Activated CD4-positive, CD25-positive, alpha-beta regulatory T cell treated with anti-CD3 and anti-CD28 coated beads, Interleukin-2, amount 50 U/mL, for 16 hours (primary cell): ENCODE measurements at places on chromosomes 6 and 20.

- DNase-seq: no peak
Measured at GRCh38 chr6:33672808-33673207, 38.7 kb downstream of the UQCC2 start.

DNA sequence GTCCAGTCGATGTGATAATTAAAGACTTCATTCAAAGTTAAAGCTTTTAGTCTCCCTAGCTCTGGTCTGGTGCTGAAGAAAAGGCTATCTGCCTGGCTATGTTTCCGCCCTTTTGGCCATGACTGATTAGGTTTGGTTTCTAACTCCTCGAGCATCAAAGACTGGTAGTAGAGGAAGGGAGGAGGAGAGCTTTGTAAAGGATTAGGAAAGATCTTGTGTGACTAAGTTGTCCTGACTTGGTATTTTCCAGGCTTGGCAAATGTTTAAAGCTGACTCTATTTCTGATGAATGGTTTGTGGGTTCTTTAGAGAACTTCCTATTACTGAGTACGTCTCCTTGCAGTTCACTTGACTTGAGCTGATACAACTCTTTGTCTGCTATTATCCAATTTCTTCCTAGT lies 312.9 kb downstream of the GJA1 start:
- no peak for DNase-seq

- DNase-seq: no peak
Measured at GRCh38 chr20:44004306-44004915, 89.8 kb downstream of the TOX2 start.

DNA sequence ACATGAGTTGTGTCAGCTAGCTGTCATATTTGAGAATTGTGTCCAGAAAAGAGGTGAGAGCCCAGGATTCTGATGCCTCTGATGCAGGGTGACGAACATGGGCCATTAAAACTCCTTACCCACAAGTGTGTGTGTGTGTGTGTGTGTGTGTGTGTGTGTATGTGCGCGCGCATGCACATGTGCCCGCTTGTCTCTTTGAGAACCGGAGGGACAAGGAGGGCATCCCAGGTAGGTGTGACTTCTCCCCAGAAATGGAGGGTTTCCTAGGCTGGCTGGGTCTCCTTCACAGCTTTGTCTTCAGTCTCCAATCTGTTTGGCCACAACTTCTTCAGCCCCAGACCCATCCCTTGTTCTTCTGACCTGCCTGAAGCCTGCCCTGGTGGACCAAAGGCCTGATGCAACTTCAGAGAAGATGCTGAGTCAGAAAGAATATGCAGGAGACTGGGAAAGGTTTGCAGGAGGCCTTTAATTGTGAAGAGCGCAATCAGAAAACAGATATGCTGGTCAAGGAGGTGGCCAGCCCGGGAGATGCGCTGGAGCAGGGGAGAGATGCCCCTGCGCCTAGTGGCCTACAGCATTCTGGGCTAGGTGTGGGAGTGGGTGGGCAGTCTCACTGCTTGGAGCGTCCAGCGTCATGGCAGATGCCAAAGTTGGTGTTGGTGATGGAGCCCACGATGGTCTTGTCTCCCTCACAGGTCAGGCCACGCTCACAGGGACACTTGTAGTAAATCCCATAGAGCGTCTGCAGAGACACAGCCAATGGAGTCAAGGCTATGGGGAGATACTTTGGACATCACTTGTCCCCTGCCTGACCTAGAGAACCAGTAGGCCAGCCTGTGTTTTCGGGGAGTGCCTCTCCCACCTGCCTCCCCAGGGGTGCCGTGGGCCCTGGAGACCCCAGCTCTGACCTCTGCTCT lies 2.3 kb downstream of the CLPS start:
- no peak for DNase-seq

- DNase-seq: no peak
Measured at GRCh38 chr20:43220612-43221011, 30.9 kb upstream of the PTPRT start.

DNA sequence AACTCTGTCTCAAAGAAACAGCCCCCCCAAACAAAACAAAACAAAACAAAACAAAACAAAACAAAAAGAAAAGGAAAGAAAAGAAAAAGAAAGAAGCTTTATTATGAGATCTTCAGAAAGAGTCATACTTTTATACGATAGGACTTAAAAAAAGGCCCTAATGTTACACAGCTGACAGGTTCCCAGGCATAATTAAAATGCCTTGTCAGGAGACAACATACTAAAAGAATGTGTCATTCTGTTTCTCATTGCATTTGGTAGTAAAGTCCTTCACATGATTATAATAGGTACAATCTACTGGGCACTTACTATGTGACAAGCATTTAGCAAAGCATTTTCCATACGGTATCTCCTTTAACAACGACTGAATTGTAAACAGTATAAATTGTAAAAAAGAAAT lies 36.4 kb upstream of the RPN2 start:
- DNase-seq: no peak

DNA sequence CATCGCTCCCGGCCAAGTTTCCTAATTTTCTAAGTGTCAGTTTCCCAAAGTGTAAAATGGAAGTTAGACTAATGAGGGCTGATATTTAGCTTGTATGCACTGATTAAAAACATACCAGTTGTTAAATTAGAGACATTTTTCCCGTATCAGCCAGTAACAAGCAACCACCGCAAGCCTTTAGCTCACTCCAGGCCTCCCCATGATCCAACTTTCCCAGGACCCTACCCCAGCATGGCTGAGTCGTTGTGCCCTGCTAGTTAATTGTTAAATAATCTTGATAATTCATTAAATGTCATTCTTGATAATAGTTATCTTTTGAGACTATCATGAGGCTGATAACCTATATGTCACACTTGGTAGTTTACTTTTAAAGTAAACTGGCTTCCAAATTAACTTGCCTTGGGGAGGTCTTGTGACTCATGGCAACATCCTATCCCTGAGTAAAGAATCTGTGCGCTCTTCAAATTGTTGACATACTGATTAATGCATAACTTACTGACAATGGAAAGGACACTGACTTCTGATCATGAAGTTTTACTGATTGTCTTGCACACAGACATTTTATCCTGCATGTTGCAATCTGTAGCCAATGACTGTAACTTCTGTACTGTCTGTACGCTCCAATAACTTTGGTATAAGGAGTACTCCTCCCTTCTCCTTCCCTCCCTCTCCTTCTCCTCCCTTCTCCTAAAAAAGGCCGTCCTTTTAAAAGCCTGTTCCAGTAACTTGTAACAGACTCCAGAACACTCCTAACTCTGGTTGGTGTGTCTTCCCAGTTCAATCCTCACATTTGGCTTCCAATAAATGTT lies 6.3 kb upstream of the GTF3C6 start:
- DNase-seq: no peak

DNA sequence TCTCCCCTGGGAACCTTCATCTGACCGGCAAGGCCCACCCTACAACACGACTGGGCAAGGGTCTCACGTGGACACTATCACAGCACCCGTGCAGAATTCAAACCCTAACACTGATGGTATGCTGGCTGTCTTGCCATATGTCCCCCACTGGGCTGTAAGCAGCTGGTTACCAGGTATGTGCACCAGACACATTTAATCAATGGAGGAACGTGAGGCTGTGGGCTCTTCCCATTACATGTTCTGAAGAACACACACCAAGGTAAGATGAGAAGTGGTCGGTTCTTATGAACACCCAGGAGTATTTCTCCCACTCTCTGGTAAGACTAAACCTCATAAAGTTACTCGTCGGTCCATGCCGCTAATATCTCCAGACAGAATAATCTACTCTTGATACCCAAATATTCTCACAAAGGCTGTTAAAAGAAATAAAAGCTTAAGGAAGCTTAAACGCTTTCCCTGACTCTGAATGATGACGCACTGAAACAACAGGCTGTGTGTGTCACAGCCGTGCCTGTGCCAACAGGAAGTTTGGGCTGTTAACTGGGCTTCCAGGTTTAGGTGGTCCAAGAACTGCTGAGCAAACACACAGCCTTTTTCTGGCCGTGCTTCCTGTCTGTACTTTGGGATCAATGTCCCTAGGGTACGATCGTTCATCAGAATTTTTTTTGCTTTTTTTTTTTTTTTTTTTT lies 75.3 kb downstream of the SLC23A2 start:
- no peak for DNase-seq

GRCh38 chr6:81700414-81700813 lies 52.1 kb downstream of the TENT5A start:
- no peak for DNase-seq

DNA sequence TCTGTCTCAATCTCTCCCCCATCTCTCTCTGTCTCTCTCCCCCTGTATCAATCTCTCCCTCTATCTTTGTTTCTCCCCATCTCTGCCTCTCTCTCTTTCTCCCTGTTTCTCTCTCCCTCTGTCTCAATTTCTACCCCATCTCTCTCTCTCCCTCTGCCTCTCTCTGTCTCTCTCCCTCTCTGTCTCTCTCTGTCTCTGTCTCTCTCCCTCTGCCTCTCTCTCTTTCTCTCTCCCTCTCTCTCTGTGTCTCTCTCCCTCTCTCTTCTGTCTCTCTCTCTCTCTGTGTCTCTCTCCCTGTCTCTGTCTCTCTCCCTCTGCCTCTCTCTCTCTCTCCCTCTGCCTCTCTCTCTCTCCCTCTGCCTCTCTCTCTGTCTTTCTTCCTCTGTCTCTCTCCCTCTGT lies 62.6 kb downstream of the DACT2 start:
- no peak for DNase-seq

GRCh38 chr6:156686301-156686994 lies 90.7 kb upstream of the ARID1B start:
- DNase-seq: peak; percentile 12

DNA sequence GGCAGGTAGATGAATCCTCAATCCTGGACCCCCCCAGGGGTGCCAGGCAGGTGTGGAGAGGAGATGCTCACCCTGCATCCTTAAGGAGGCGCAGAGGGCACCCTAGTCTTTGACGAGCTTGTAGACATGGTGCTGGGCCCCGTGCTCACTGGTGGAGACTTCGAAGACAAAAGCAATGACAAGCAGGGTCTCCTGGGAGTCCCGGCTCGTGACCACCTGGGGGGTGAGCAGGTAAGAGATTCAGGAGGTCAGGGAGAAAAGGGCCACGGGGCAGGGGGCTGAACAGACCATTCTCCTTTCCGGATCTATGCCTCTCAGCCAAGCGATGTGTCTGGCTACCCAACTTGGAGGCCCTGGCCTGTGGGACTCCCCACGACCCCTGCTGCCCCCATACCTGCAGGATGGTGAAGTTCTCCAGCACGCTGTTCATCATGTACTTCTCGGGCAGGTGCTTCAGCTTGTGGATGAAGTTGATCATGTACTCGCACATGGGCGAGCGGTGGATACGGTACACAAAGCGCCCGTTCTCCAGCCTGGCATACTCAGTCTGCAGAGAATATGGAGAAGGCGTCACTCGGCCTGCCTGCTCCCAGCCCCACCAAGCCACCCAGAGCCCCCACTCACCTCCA lies 6.9 kb downstream of the RPL10A start:
- no peak for DNase-seq

- no peak for DNase-seq
Measured at GRCh38 chr20:4371623-4372251, 350.0 kb upstream of the PRND start.

GRCh38 chr6:170232186-170233002 lies 58.5 kb downstream of the DLL1 start:
- no peak for DNase-seq

GRCh38 chr6:39416026-39416425 lies 93.5 kb upstream of the KCNK16 start:
- DNase-seq: no peak

- no peak for DNase-seq
Measured at GRCh38 chr6:159959165-159959975, 9.5 kb upstream of the IGF2R start.

- DNase-seq: no peak
Measured at GRCh38 chr6:157561929-157562810, 181.2 kb downstream of the ZDHHC14 start.

GRCh38 chr20:25042531-25043498 lies 15.1 kb downstream of the ACSS1 start:
- no peak for DNase-seq

DNA sequence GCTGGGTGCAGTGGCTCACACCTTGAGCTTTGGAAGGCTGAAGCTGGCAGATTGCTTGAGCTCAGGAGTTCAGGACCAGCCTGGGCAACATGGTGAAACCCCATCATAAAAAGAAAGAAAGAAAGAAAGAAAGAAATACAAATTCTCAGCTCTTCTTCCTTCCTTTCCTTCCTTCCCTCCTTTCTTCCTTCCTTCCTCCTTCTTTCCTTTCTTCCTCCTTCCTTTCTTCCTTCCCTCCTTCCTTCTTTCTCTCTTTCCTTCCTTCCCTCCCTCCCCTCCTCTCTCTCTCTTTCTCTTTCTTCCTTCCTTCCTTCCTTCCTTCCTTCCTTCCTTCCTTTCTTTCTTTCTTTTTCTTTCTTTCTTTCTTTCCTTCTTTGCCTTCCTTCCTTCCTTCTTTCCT lies 21.0 kb upstream of the NCOA3 start:
- no peak for DNase-seq

DNA sequence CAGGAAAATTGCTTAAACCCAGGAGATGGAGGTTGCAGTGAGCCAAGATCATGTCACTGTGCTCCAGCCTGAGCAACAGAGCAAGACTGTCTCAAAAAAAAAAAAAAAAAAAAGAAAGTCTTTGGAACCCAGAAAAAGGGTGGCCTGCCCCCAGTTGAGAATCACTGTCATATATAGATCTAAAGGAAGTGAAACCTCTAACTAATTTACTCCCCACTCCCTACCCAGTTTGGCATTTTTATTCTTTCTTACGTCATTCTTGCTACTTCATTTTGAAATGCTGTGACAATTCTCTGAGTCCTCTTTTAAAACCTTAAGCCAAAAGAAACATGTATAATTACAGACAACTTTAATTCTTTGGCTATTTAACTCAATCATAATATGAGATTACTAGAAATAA lies 254.8 kb downstream of the CDC5L start:
- DNase-seq: no peak

- DNase-seq: no peak
Measured at GRCh38 chr6:54282186-54282585, 26.1 kb upstream of the TINAG start.

DNA sequence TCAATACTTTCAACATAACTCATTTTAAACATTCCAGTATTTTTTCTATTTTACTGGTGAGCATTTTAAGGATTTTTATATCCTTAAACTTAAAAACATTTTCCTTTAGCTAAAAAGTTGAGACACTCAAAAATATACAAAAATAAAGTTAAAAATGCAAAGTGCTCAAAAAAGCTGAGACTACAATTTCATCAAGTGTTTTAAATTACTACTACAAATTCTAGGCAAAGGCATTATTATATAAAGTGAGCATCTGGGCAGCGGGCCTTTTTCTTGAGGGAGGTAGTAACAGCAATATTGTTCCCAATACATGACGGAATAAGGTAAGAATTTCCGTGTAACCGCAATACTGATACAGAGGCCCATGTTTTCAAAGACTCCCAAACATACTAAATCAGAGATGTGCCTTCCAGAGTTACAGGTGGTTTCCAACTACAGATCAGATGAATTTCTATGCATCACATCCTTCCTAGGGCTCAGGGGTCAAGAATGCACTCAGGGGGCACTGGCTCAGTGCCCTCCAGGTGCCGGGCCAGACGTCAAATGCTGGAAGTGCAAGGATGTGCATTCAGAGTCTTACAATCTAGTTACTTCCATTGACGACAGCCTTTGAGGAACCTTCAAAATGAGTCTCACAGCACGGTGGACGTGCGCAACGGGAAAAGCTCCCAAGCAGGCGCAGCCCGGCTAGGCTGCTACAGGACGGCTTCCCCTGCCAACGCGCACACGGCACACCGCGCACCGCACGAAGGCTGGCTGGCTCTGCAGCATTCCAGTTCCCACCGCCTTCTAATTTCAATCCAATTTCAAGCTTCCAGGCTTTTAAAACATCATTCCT lies 1.7 kb downstream of the PHF10 start:
- DNase-seq: no peak
